ENCODE measurements at places on chromosomes 3 and 15.

GRCh38 chr3:127441764-127442163, 148.8 kb downstream of the TPRA1 start:
- DNase-seq: no peak

GRCh38 chr3:61371123-61371522, 119.9 kb upstream of the FHIT start:
- DNase-seq: no peak

DNA sequence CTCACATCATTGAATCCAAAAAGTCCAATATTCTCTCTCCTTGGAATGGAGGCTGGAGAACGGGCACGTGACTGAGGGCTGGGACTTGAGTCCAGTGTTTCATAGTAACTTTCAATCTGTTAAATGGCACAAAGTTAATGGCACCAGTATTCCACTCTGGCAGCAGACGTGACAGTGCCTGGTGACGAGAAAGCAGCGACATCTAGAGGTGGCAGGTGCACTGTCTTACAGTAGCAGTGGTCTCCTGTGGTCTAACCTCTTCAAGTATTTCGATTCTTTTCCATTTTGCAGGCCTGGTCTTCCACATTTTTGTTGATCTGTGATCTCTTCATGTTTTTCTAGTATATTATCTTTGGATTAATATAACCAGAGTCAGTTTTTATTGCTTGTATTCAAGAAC, 107.1 kb downstream of the OXSM start:
- no peak for DNase-seq

DNA sequence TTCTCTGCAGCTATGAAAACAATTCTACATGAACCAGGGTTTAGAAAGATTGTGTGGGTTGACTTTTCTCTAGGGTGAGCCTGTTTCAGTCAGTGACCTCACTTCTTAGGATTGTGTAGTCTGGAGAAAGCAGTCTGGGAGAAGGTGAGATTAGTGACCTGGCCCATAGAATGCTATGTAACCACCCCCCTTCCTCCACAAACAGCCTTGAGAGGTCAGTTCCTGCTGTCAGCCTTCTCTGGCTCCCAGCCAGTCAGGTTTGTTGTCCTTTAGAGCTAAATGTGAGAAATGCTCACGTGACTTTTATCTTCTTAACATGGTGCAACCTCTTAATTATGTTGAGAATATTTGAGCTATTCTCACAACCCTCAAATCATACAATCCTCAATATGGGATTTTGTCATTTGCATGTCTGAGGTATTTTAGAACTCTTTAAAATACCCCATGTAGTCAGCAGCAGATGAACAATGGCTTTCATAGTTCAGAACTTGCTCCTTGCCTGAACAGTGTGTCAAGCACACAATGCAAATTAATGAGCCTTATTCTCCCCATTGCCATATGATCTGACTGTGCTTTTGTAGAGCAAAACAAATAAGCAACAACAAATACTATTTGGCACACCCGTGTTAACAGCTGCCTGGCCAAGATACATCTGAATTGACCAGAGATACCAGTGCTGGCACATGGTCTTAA, 311.6 kb downstream of the CNTN6 start:
- no peak for DNase-seq

All from HFFc6 (cell line).